LoVo (cell line): ENCODE measurements at places on chromosomes 5 and 9.

DNA sequence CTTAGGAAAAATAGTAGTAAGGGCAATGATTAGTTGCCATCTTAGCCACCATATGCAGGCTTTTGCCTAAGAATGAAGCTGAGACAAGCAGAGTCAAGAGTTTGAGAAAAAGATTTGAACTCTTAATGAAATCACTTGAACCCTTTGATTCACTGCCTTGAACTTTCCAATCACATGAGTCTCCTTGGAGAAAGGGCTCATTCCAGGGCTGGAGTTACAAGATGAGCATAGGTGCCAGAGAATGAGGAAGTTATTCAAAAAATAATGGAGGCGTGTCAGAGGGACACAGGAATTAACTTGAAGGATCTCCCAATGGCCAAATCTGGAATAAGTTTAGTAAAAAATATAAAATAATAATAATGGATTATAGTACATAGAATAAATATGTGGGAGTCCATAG is 35.3 kb downstream of the MAT2B start:
- peak; percentile 17 for DNase-seq

GRCh38 chr5:144135113-144135762 is 35.2 kb downstream of the YIPF5 start:
- DNase-seq = no peak

DNA sequence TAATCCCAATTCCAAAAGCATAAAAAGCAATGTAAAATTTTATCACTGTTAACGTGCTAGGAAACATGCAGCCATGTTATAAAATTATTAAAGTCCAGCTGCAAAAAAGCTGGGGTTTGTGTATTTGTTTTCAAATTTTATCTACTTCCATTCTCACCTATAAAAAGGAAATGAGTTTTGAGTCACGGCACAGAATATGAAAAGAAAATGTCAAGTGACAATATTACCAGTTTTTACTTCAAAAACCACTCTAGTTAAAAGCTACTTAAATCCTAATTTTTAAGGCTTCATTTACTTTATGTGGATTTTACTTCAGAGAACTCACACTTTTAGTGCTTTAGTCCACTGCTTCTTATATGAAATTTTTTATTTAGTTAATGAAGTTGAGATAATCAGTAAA is 72.7 kb upstream of the IFNE start:
- no peak for DNase-seq

DNA sequence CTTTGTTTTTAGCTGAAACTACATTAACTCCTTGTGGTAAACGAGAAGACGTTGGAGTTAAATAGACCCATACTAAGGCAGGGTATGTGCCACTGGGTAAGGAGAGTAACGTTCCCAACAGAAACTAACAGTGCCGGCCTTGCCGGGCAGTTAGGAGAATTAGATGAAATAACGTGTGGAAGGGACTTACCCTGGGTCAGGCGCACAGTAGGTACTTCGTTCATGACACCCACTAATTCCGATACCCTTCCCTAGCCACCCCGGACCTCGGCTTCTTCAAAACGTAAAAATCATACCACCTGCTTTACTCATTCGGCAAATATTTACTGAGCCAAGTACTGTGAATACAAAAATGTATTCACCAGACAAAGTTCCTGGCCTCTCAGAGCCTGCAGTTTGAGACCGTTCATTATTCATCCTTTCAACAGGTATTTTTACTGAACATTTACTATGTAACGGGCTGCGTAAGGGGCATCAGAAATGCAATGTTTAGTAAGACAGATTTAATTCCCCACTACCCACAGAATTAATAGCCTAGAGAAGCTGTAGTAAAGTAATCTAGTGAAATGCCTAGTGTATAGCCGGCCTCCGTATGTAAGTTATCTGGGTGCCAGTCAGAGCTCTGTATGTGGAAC is 3.2 kb upstream of the SMIM23 start:
- no peak for DNase-seq

DNA sequence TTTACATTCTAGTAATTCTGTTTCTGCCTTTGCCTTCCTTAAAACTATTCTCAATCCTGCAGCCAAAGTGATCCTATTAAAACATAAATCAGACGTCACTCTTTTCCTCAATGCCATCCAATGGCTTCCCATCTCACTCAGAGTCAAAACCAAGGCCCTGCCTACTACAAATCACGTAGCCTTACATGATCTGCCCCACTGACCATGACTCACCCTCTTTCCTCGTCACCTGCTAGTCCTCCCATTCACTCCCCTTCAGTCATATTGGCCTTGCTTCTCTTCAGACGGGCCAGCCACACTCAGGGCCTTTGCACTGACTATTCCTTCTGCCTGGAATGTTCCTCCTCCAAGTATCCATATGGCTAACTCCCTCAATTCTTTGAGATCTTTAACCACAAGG is 39.0 kb upstream of the DMXL1 start:
- no peak for DNase-seq

DNA sequence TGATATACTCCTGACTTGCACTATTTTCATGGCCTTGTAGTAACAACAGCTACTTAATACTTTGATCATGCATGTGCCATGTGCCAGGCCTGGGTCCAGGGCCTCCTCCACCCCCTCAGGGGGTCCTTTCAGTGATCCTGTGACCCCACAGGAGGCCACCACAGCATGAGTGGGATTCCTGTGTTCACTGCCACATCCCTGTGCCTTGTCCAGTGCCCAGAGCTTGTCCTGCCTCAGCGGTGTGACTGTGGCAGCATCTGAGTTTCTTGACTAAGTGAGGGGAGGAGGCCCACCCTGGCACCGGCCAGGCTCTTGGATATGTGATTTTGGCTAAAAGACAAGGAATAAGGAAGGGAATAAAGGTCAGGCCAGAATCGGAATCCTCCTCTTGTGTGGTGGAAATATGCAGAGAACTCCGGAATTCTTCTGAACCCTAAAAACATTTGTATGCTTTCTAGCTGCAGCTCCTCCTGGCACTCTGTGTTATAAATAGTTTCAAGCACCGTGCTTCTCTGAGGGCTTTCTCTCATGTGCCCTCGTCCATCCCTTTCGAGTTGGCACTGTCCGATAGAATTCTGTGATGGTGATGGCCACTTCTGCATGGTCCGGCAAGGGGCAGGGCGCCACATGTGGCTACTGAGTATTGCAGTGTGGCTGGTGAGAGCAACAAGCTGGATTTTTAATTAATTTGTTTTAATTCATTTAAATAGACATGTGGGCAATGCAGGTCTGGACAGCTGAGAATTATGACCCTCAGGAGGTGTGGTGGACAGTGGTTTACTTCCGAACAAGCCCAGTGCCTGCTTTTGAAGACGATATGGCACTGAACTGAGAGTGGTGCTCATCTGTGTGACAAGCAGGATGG is 31.8 kb downstream of the TENT4A start:
- no peak for DNase-seq

- no peak for DNase-seq
Observed at GRCh38 chr5:6591671-6592288, 41.1 kb downstream of the NSUN2 start.

- no peak for DNase-seq
Observed at GRCh38 chr9:96484521-96484931, 34.6 kb downstream of the HABP4 start.

GRCh38 chr5:155252025-155252424 is 238.5 kb downstream of the KIF4B start:
- no peak for DNase-seq

DNA sequence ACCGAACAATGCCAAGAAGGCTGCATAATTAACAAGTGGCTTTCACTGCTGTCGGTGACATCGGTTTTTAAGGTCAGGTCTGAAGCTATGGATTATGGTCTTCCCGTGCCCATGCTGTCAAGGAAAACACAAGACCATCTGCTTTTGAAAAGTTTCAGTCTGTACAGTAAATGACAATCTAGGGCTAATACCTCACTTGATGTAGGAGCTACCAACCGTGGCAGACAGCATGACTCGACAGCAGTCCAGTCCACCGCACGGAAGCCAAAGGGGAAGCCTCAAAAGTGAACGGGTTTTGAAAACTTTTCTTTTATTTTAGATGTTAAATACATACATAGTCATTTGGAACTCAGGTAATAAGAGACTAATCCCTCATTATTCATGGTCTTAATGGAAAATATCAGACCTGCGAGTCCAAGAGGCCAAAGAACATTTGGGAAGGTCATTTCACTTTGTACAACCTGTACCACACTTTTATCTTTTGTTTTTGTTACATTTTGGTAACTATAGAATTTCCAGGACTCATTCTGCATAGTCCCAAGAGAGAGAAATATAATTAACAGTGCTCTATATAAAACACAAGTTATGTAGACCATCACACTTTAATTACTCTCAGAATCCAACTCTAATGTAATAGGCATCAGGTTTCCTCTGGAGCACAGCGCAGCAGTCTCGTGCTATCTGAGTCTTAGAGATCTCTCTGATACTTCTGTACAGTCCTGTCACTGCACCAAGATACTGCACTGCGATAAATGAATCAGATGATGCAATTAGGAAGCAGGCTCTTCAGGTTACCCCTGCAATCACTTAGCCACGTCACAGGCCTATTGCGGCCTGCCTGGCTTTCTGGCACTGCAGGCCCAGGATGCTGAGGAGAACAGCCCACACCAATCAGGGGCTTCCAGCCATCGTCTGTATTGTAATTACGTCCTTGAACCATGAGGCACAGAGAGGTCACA is 184.9 kb downstream of the FANCC start:
- DNase-seq = no peak

DNA sequence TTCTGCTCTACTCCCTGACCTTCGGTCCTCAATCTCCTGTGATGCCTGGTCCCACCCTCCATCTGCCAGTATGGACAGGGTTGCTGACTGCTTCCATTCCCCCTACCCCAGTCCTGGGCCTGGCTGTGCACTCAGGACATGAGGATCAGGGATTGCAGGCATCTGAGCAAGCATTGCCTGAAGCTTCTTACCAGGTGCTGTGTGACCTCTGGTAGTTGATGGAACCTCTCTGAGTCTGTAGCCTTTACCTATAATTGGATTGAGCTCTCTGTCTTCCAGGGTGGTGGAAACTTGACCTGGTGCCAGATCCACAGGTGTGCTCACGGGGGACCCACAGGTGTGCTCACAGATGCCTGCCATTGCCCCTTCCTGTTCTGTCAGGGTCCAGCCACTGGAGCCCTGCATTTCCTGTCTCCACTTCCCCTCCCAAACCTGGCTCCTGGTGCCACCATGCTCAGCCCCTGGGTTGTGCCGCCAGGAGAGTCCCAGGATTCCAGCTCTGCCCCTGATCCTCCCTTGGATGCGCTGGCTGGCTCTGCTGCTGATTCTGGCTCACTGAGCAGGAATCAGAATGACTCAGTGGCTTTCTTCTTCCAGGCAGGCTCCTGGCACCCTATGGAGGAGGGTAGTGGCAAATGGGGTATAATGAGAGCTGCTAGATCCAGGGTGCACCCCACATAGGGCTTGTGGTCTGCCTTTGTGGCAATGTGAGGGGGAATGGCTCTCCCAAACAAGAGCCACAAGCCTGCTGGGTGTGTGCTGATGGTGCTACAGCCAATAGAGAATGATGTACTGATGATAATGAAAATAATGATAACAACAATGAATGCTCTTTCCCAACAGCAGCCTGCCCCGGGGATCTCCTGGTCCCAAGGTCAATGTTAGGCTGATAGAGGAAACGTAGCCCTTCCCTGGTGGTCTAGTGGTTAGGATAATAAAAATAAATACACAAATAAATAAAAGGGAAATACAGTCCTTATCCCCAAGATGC is 35.2 kb upstream of the PSD2 start:
- DNase-seq = no peak

DNA sequence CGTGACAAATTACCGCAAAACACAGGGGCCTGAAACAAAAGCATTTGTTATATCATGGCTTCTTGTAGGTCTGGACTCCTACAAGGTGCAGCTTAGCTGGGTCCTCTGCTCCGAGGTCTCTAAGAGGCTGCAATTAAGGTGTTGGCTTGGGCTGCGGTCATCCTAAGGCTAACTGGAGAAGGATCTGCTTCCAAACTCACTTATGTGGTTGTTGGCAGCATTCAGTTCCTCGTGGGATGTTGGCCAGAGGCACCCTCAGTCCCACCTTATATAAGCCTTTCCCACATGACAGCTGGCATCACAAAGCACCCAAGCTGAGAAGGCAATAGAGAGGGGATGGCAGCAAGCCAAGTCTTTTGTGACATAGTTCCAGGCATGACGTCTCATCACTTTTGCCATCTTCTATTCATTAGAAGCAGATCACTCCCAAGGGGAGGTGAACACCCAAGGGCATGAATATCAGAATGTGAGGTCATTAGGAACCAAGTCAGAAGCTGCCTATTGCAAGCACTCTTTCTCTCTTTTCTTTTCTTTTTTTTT is 47.9 kb upstream of the ZBTB43 start:
- no peak for DNase-seq

DNA sequence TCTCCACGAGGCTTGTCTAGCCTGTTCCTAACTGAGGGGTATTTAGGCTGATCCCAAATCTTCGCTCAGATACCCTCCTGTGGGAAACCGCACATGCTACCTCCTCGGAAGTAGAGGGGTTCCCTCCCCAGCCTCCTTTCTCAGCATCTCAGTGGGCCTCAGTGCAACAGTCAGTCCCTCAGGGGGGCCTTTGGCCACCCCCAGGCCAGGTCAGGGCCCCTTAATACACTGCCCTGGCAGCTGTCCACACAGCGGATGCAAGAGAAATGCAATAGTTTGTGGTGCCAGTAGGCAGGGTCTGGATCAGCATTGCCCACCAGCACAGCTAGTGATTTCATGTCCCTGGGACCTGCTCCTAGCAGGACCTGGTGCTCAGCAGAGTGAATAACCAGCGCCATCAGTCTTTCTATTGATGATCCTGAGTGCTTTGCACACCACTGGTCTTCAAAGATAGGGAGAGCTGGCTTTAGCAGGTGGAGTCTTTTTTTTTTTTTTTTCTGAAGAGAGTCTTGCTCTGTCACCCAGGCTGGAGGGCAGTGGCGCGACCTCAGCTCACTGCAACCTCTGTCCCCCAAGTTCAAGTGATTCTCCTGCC is 7.5 kb downstream of the PLPP7 start:
- DNase-seq = no peak

GRCh38 chr9:115232181-115232774 is 114.3 kb upstream of the TNC start:
- DNase-seq = no peak

GRCh38 chr5:173825215-173825865 is 62.8 kb upstream of the CPEB4 start:
- no peak for DNase-seq

GRCh38 chr5:36496471-36496870 is 109.9 kb upstream of the SLC1A3 start:
- no peak for DNase-seq

- no peak for DNase-seq
Observed at GRCh38 chr5:98170994-98171393, 602.5 kb upstream of the RGMB start.

DNA sequence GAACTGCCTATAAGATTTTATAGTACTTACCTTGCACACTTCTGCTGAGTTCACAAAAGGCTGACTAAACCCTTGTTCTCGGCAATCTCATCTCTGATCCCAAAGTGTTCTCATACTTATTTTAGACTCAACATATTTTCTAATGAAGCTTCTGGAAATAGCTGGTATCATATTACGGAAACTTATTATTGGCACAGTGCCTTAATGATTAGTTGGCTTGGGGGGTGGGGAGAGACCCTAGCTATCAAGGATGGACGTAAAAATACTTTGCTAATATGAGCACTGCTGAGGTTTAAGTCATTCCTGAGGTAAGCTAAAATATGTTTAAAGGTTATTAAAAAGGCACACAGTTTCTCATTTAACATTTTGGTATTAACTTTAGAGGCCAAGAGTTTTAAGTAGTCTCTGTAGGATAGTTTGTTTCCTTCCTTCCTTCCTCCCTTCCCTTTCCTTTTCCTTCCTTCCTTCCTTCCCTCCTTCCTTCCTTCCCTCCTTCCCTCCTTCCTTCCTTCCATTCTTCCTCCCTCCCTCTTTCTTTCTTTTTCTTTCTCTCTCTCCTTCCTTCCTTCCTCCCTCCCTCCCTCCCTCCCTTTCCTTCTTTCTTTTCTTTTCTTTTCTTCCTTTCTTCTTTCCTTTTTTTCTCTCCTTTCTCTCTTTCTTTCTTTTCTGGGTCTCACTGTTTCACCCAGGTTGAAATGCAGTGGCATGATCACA is 31.5 kb downstream of the ZSWIM6 start:
- no peak for DNase-seq
